ENCODE measurements at places on chromosomes 2 and 18.

DNA sequence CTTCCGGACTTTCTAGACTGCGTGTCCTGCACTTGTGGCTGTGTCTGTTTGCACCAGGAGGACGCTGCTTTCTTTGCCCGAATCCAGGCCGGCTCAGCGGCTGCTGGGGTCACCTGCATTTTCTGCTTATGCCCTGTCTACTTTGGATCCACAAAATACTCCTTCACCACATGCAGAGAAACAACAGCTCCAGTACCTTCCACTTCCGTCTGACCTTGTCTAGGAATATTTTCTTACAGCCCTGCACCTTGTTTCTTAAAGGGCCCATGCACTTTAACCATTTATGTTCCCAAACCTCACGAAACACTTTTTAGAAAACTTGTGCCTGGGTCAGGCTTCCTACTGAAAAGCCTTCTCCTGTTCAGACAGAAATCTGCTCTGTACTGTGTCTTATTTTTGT is 129.4 kb upstream of the NCK2 start:
- DNase-seq, result no peak

DNA sequence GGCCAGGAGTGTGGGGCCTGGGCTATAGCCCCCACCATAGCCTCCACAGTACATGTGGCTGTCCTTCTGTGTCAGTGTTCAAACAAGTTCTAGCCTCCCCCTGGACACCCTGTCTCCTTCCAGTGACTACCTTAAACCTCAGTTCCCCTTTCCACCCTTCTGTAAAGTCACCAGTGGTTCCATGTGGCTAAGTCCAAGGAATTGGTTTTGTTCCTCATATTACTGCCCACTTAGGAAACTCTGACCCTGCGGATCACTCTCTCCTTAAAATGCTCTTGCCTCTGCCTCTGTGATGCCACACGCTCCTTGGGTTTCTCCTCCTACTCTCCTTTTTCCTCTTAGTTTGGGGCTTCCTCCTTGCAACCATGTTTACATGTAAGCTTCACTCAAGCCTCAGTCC is 27.8 kb upstream of the REL start:
- no peak for DNase-seq

GRCh38 chr2:116435648-116436047 is 1378.8 kb upstream of the DDX18 start:
- no peak for DNase-seq

- DNase-seq, result no peak
These were observed 13.7 kb downstream of the ERFE start for GRCh38 chr2:238172439-238172838.

- DNase-seq, result no peak
These were observed 106.0 kb downstream of the PLEKHM3 start for GRCh38 chr2:207919164-207919919.

DNA sequence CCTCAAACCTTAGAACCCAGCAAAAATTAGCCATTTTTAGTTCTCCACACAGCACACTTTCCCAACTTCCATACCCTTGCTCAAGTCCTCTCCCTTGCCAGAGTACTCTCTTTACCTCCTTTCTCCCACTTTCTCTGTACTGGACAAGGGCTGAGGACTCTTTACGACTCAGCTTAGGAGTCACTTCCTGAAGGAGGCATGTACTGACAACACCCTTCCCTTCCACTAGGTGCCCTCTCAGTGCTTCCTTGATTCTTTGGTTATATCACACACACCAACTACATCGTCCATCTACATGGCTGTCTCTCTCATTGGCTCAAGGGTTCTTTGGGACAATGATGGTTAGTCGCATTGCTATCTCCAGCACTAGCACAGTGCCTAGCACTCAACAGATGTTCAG is 5.2 kb upstream of the C18orf63 start:
- DNase-seq, result no peak

DNA sequence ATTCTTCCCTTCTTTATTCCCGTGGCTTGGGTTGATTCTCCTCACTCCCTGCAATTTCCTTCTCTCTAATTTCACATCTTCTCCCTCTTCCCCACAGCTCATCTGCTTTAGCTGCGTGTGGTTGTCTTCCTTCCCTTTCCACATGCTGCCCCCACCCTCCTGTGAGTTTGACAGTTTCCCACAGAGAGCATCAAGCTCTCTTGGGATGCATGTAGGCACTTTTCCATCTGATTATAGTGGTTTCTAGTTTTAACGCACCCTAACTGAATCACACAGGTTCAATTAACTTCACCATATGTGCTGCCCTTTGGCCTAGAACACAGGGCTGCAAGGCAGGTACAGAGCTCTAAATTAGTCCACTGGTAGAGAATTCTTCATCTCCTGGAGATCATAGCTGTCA is 110.5 kb downstream of the TACR1 start:
- no peak for DNase-seq

DNA sequence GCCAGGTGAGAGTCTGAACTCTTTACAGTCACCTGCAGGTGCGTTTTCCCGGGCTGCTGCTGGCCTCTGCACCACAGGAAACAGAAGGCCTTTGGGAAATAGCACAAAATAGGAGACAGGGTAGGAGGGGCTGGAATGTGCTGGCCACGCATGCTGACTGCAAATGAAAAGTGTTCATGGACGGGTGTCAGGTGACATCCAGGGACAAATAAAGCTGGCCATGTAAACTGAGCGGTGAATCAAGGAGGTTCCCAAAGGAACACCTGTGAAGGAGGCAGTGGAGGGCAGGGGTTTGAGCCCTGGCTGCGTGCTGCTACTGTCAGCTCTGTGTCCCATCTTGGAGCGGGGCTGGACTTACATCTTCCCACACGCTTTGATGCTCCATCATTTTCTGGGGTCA is 42.4 kb upstream of the GBX2 start:
- DNase-seq, result no peak

GRCh38 chr2:99956232-99957030 is 186.0 kb downstream of the AFF3 start:
- DNase-seq, result no peak

- no peak for DNase-seq
These were observed 40.8 kb downstream of the RNF152 start for GRCh38 chr18:61851940-61852451.

DNA sequence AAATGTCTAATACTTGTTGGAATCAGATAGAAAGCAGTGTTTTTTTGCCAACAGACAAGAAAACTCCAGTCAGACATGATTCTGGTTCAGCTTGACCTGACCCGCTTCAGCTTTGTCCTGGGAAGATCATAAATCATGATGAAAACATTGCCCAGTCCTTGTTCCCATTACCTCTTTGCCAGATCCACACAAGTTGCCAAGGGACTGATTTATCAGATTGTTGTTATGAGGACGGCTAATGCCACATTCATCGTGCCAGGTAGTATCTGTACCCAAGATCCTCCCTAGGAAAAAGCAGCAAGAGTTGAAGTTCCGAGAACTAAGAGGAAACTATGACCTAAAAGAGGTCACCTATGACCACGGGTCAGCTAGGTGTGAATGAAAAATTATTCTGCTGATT is 39.0 kb downstream of the SLC40A1 start:
- peak; percentile 22 for DNase-seq

- no peak for DNase-seq
These were observed 33.7 kb downstream of the CTIF start for GRCh38 chr18:48572402-48573126.

DNA sequence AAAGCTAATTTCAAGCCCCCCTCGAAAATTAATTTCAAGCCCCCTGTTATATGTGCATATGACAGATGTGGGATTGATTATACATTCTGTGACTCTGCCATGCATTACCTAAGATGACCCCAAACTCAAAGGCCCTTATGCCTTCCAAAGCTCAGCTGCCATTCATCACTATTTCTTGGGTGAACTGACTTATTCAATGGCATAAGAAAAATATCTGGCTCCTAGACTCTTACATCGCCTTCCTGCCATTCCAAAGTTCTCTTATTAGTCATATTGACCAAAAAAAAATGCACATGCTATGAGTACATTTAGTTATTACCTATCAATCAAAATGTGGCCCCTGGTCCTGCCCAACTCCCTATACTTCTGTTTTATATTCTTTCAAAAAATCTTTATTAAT is 291.8 kb upstream of the CHAC2 start:
- DNase-seq, result no peak

- no peak for DNase-seq
These were observed 12.7 kb upstream of the CREG2 start for GRCh38 chr2:101400048-101400447.

DNA sequence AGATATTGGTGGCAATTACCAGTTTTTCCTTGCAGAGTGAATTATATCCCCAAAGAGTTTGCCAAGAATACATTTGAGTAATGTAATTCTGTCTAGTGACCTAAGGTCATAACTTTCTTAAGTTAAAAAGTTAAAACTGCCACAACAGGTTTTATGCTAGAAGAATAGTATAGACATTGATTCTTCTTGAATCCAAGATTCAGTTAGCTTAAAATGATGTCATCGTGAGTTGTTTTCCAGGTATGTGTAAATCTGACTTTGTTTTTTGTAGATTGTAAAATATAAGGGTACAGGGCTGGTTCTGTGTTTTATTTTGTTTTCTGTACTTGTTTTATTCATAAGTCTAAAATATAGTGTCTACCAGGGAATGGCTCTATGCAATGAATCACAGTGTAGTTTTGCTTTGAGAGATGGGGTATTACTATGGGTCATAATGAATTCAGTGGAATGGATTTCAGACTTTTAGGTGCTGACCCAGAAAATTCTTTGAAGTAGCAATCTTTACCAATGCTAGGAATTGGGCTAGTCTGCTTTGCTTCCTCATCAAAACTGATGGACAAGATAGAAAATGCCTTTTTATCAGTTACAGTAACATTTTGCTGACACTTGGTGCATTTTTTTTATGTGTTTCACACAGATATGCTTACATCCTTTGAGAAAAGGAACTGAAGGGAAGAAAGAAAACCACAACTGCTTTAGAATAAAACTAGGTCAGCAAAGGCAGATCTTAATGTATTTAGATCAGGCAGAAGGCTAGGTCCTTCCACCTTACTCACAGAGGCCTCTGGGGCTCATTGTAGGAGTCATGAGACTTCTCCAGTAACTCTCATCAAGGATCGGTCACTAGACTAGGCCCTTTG is 20.8 kb upstream of the MGAT5 start:
- no peak for DNase-seq

DNA sequence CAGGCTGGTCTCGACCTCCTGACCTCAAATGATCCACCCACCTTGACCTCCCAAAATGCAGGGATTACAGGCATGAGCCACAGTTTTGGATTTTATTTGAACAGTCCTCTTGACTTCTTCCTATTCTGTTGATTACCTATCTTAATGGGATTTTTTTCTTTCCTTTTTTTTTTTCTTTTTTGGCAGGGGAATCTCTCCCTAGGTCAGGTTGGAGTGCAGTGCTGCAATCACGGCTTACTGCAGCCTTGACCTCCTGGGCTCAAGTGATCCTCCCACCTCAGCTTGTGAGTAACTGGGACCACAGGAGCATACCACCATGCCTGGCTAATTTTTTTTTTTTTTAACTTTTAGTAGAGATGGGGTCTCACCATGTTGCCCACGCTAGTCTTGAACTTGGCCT is 2.8 kb downstream of the MTHFD2 start:
- no peak for DNase-seq

GRCh38 chr18:65706646-65707045 is 44.2 kb upstream of the CDH7 start:
- DNase-seq, result no peak

DNA sequence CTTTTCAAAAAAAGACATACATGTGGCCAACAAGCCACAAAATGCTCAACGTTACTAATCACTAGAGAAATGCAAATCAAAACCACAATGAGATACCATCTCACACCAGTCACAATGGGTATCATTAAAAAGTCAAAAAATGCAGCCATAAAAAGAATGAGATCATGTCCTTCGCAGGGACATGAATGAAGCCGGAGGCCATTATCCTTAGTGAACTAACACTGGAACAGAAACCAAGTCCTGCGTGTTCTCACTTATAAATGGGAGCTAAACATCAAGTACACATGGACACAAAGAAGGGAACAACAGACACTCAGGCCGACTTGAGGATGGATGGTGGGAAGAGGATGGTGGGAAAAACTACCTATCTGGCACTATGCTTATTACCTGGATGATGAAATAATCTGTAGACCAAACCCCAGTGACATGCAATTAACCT is 17.8 kb upstream of the ATL2 start:
- no peak for DNase-seq

- DNase-seq, result no peak
These were observed 44.8 kb upstream of the C2orf15 start for GRCh38 chr2:99096728-99097127.

- no peak for DNase-seq
These were observed 54.2 kb upstream of the CREB1 start for GRCh38 chr2:207475546-207475945.

DNA sequence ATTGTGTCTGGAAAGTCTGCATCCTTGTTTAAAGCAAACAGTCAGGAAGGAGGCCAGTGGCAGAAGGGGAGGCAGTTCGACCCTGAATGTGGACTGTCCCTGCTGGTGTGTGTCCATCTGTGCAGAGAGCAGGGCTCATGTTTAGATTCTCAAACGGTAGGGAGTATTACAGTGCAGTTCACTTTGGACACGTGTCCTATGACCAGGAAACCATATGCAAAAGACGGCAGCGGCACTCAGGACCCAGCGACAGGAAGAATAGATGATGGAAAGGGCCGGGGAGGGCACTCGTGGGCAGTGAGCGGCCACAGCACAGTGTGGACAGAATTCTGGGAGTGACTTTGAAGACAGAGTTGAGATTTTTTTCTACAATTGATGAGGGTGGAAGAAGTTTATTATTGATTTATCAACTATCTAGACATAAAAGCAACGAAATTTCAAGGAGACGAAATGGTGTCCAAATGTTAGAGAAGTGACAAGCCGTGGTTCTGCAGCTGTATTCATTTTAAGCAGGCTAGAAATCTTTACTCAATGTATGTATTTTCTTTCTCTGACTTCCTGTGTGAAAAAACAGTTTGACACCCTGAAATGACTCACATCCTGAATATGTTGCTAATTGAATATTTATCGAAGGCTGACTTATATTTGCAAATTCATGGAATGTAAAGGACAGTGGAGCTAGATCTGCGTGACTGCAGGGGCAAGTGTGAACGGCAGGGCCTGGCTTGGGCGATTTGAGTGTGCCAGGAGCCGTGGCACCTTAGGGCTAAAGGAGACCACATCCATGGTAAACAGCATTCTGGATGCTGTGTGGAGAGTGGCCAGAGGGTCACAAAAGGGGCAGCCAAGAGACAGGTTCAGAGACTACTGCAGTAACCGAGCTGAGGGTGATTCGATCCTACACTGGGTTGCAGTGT is 214.2 kb downstream of the PTGR3 start:
- DNase-seq, result peak; percentile 58

DNA sequence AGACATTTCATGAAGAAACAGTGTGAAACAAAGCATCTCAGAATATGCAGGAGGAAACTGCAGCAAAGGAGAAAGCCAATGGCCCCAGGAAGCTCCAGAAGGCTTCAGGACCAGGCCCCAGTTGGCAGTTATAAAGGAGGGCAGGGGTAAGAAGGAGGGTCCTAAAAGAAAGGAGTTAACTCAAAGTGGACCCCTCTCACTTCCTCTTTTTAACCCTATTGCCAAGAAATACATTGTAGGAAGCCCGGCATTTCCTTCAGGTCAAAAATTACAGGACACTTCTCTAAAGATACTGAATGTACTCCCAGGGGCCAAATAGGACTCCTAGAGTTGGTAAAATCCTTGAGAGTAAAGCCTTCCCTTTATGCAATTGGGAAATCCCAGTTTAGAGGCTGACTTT is 77.1 kb upstream of the TGFA start:
- DNase-seq, result no peak

- DNase-seq, result peak; percentile 17
These were observed 136.8 kb downstream of the NEDD4L start for GRCh38 chr18:58180738-58181353.
